ENCODE measurements at places on chromosomes 5 and 9.

GRCh38 chr5:149887622-149888183 lies 56.9 kb downstream of the PDE6A start:
- DNase-seq: no peak

- no peak for DNase-seq
Measured at GRCh38 chr5:9473624-9474023, 72.3 kb downstream of the SEMA5A start.

DNA sequence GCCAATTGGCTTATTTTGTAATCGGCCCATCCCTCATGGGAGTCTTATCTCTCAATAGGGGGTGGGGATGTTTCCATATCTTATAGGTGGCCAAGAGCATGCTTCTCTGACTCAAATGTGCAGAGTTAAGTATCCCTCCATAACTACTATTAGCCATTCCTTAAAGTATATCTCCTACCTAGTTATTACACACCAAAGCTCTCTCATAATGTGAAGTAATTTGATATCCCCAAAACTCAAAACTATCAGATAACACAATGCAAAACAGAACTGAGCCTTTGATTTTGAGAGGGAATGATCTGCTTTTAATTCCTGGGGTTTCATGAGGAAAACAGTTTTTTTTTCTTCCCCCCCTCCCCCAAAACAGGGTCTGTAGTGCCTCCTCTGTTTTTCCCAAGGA lies 28.4 kb downstream of the UNC13B start:
- no peak for DNase-seq

- DNase-seq: no peak
Measured at GRCh38 chr5:158538506-158539074, 561.1 kb downstream of the EBF1 start.

- no peak for DNase-seq
Measured at GRCh38 chr9:99743006-99743405, 78.7 kb upstream of the NR4A3 start.

- peak; percentile 12 for DNase-seq
Measured at GRCh38 chr5:32329395-32329834, 16.7 kb upstream of the MTMR12 start.

GRCh38 chr5:45795458-45795857 lies 99.3 kb upstream of the HCN1 start:
- no peak for DNase-seq

- no peak for DNase-seq
Measured at GRCh38 chr9:125999504-125999881, 252.3 kb downstream of the PBX3 start.

DNA sequence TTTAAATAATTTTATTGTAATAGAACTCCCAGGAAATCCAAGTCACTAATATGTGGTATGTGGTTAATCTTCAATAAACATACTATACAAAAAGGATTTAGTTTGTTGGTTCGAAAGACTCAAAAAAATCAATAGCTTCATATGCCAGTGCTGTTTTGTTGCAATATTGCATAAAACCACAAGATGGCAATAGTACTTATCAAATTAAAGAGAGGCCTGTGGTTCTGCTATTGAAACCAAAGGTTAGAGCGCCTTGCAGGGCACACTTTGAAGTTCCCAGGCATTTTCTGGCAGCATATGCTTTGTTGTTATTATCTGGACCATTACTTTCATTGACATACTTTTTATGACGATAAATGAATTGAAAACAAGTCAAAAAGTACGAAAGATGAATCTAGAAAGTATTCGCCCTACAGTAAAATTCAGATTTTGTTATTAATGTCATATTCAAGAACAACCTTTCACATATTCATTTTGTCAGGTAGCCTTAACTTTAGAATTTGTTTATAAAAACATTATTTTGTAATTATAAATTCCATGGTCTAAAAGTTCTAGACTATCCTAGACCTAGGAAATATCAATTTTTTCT lies 316.3 kb downstream of the MCTP1 start:
- no peak for DNase-seq

GRCh38 chr5:89156226-89156625 lies 273.2 kb upstream of the MEF2C start:
- DNase-seq: no peak

GRCh38 chr9:23621188-23621587 lies 204.9 kb downstream of the ELAVL2 start:
- DNase-seq: no peak

Data from activated gamma-delta T cell treated with anti-CD3 and anti-CD28 coated beads, Interleukin-2, amount 50 U/mL, for 16 hours (primary cell).